Hepatocyte (in vitro differentiated cells): ENCODE measurements at places on chromosomes 16 and 17. TPM values are rescaled to one million over a fixed set of nuclear protein-coding genes. Genes with fewer than 3 reads are reported as not detected.

KCNJ12 gene
- total RNA-seq: 0.73 and 0.88 TPM in 2 replicates

ADAMTS18 gene
- total RNA-seq: 2.7 and 5.5 TPM in 2 replicates

USP43 gene
- total RNA-seq: 3.5 and 5.2 TPM in 2 replicates

FAM83G gene
- 19.3 and 25.4 TPM in 2 replicates for total RNA-seq

CNGB1 gene
- total RNA-seq: not detected in 2 replicates
